ENCODE measurements at places on chromosomes 5 and 9. TPM values are rescaled to one million over a fixed set of nuclear protein-coding genes. Genes with fewer than 3 reads are reported as not detected.

INSL4 gene
- total RNA-seq: not detected

RASEF gene
- 33.7 TPM for total RNA-seq

CTXN3 gene
- total RNA-seq: not detected

RLN1 gene
- not detected for total RNA-seq

TMEFF1 gene
- total RNA-seq: not detected

PCDHB10 gene
- total RNA-seq: 2.5 TPM

IGFBPL1 gene
- not detected for total RNA-seq

TBC1D13 gene
- 33.6 TPM for total RNA-seq

F2RL1 gene
- total RNA-seq: 16.8 TPM

PCDHA9 gene
- total RNA-seq: 0.34 TPM

FAM81B gene
- total RNA-seq: 0.57 TPM
